Stimulated activated CD4-positive, alpha-beta T cell treated with anti-CD3 and anti-CD28 coated beads, Interleukin-15, amount 100 ng/mL, for 48 hours (primary cell): ENCODE measurements at places on chromosomes 7 and 10.

DNA sequence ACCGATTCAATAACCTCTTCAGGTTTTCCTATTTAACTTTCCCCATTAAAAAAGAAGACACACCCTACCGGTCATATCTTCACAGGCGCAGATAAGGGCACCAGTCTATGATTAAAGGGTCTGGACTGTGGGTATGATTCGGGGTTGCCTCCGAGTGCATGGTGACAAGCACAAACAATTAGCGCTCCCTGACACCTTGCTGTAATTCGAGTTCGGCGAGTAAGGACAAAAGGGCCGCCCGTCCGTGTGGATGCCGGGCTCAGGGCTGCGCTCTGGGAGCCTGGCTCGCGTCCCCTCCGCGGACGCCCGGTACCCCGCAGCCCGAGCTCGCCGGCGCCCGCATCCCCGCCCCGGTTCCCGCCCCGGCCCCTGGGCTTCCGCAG lies 111.9 kb upstream of the RHEB start:
- no peak for DNase-seq

DNA sequence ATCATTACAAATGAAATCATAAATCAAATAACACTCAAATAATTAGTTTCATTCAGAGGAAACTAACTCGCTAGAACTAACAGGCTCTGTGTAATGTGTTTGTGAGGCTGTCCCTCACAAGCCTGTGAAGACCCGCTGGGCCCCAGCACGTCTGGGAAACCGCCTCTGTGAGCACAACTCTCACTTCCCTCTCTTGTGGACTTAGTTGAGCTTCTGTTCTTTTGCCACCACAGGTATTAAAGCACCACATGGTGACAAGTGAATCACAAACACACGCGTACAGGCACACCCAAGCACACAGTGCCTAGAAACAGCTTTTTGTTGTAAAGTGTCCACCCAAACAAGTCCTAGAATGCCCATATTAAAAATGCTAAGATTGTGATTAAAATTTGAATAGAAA lies 51.0 kb downstream of the ZNF777 start:
- no peak for DNase-seq

DNA sequence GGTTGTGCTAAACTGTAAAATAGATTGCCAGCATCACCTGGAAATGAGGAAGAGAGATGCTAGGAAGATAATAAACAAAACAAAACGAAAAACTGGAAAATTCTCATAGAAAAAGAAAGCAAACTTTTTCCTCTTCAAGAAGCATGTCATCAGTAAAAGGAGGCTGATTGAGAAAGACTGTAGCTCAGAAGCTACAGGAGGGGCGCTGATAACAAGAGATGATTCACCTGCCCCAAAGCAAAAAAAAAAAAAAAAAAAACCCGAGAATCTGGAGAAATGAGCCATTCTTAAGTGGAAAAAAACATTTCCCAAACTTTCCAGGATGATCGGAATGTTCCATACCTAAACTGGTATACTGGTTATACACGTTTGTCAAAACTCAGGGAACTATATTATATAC lies 130.5 kb upstream of the C1QL3 start:
- DNase-seq = no peak

- DNase-seq = no peak
These were observed 40.3 kb upstream of the MET start for GRCh38 chr7:116631676-116632075.

DNA sequence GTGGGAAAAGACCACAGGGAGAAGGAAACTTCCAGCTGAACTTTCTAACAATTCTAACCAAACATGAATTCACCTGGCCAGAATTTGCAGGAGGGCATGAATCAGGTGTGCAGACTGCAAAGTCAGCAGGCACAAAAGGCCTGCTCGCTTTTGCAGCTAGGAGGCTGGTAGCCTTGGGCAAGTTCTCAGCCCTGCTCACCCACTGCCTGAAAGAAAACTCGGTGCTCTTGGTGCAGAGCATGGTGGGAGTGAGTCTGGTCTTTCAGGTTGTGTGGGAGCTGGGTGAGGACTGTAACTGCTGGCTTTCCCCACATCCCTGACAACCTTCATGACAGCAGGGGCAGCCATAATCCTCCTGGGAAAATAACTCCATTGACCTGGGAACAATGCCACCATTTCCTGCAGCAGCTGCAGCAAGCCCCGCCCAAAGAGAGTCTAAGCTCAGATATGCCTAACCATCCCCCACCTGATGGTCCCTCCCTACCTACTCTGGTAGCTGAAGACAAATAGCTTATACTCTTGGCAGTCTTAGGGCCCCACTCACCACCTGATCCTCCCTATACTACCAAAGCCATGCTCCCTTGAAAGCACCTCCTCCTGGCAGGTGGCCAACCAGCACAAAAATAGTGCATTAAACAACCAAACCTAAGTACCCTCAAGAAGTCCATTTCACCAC lies 31.6 kb downstream of the ZNF117 start:
- no peak for DNase-seq

GRCh38 chr10:52517012-52517411 lies 202.9 kb downstream of the DKK1 start:
- no peak for DNase-seq
